ENCODE measurements at places on chromosomes 11 and 22.

DNA sequence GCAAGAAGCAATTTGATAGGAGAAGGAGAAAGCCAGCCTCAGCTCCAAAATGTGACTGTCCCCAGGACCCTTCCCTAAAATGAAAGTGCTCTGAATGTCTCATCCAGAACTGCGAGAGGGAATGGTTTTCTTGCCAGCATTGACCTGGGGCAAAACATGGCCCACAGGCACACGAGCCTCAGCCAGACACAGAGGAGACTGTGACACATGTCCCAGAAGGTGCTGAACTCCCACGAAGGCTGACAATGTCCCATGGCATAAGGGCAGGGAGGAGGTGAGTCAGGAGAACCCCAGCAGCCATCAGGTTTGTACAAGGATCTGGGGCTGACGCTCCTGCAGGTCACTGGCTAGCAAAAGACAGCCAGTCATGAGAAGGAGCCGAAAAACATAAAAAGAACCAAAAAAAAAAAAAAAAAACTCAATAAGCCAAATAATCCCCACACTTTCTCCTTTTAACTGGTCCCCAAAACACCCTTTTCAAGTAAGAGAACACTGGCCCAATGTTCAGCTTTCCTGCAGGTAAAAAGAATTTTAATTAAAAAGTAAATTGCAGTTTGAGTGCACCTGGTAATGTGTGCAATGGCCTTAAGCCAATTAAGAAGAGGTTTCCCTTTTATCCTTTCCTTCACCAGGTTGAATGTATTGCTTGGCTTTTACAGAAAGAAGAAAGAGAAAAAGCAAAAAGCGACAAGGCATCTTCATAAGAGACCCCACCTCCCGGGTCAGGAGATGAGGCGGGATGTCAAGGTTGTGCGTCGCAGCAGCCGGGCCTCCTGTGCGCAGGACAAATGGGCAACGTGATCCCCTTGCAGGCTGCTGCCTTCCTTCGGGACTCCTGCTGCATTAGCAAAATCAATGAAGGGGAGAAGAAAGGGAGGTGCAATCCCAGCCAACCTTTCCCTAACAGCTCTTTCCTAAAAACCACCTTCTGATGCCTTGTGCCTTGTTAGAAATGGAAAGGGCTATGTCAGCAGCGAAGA is 43.6 kb downstream of the GALNT18 start:
- DNase-seq: no peak

GRCh38 chr11:18449251-18449650 is 6.4 kb upstream of the LDHAL6A start:
- no peak for DNase-seq

DNA sequence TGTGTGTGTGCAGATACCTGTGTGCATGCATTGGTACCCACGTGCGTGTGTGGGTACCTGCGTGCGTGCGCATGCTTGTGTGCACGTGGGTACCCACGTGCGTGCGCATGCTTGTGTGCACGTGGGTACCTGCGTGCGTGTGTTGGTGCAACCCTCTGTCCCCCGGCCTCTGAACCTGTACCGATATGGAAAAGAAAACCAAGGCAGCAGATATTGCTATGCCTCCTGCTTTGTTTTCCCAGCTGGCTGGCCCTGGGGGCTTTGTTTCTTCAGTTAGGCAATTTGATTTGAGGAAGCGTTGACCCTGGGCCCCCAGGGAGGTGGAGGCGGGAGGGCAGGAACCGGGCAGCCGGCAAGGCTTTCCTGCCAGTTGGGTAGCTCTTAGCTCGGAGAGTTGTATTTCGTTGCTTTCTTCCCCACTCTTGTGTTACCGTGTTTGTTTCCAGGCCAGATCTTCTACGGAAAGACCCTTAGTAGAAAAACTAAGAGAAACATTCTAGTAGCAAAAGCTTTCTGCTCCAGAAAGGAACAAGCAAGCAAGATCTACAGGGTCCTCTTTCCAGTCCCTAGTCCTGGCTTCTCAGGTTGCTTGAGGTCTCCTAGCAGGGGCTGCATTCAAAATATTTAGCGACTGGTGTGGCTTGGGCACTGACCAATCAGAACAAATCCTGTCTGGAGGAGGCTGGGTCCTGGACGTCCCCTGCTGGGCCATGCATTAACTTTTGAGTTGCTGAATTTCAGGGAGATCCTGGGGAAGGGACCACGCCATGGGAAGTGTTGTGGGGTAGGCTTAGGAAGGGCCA is 26.3 kb upstream of the SORL1-AS1 start:
- peak; percentile 81 for DNase-seq

- no peak for DNase-seq
Observed at GRCh38 chr22:36015155-36015810, 13.3 kb downstream of the RBFOX2 start.

DNA sequence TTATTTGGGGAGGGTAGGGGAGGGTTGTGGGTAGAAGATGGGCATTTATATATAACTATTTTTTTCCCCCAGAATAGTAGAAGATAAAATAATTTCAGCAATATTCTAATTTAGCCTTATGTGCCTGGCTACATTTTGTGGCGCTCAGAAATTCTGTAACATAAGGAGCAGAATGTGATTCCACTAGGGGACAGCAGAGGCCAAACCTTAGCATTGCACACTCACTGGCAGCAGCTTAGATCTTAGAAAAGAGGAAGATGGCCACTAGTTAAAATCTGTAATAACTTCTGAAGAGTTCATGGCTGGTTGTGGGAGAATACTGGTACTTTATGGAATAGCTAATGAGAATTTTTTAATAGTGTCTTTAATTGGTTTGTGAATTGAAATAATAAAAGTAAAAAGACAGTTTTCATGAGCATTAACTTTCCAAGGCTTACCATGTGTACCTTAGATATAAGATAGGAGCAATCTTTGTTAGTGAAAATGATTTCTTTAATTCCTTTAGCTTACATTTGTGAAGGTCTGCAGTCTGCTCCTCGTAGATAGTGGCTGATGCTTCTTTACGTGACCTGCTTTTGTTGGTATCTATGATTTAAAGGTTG is 33.1 kb downstream of the DDX10 start:
- peak; percentile 77 for DNase-seq

- no peak for DNase-seq
Observed at GRCh38 chr11:37141707-37142106, 543.7 kb upstream of the RAG2 start.

DNA sequence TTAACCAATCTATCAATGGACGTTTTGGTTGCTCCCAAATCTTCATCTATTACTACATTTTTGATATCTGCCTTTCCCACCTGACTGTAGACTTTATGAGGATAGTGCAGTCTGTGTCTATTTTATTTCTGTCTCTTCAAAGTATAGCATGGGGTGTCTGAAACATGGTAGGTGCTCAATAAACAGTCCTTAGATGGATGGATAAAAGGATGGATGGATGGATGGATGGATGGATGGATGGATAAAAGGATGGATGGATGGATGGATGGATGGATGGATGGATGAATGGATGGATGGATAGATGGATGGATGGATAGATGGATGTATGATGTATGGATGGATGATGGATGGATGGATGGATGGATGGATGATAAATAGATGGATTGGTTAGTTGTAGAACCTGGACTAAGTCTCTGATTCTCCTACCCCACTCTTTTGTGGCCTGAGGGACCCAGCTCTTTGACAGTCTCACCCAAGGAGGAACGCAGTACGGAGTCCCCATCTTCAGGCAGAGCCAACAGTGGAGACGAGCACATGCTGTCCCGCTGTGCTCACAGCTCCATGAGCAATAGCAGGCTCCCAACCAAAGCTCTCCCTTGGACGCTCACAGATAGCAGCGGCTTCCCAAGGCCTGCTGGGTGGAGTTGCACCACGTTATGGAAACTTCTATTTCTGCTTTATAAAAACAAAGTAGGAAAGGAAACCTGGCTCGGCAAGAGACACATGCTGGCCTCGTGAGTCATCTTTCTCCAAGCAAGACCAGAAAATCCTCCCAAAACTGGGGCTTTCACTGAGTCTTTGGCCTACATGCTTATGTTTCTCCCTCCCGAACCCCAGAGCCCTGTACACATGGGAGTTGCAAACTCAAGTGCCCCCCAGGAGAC is 448.0 kb downstream of the MIAT start:
- DNase-seq: no peak

- peak; percentile 62 for DNase-seq
Observed at GRCh38 chr11:65871811-65872548, 620 bp downstream of the EFEMP2 start.

- no peak for DNase-seq
Observed at GRCh38 chr11:17736579-17736893, 2.0 kb downstream of the KCNC1 start.

DNA sequence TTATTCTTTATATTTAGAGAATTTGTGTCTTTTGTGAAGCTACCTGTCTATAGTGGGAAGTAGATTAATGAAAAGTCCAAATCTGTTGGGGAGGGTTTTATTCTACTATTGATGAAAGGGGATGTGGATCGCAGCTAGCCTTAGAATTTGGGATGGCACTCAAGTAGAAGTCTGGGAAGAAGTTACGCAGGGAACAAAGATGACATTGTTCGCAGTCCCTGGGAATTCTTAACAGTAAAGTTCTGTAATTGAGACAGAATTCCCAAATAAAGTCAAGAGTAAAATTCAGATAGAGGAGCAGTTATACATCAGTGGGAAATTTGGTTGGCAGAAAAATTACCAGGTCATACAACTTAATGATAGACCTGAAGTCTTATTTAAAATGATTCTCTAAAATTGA is 64.1 kb downstream of the ATM start:
- no peak for DNase-seq

- no peak for DNase-seq
Observed at GRCh38 chr11:2108675-2109491, 30.3 kb downstream of the IGF2 start.

DNA sequence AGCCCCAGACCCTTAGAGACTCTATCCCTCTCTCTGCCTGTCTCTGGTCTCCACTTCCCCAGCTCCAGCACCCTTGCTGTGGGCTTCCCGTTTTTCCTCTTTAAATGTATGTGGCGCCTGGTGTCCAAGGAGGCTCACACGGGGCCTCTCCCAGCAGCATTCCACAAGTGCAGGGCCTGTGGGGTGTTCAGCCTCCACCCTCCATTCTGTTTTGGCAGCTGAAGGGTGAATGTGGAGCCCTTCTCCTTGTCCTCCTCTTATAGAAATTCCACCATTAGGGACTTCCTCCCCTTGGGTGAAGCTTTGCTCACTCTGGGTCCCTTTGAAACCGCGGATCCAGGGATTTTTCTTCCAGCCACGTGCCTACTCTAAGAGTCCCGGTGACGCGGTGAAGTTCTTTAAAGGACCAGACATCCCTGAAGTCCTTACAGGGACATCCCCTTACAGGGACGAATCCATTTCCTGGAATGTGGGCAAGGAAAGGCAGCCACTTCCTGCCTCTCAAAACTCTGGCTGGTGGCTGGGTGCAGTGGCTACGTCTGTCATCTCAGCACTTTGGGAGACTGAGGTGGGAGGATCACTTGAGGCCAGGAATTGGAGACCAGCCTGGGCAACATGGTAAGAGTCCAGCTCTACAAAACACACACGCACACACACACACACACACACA is 1.6 kb upstream of the TSPAN18 start:
- peak; percentile 50 for DNase-seq

- DNase-seq: no peak
Observed at GRCh38 chr11:78653294-78653909, 78.7 kb upstream of the NARS2 start.

GRCh38 chr11:8604078-8604723 is 10.2 kb upstream of the STK33 start:
- DNase-seq: peak; percentile 85

DNA sequence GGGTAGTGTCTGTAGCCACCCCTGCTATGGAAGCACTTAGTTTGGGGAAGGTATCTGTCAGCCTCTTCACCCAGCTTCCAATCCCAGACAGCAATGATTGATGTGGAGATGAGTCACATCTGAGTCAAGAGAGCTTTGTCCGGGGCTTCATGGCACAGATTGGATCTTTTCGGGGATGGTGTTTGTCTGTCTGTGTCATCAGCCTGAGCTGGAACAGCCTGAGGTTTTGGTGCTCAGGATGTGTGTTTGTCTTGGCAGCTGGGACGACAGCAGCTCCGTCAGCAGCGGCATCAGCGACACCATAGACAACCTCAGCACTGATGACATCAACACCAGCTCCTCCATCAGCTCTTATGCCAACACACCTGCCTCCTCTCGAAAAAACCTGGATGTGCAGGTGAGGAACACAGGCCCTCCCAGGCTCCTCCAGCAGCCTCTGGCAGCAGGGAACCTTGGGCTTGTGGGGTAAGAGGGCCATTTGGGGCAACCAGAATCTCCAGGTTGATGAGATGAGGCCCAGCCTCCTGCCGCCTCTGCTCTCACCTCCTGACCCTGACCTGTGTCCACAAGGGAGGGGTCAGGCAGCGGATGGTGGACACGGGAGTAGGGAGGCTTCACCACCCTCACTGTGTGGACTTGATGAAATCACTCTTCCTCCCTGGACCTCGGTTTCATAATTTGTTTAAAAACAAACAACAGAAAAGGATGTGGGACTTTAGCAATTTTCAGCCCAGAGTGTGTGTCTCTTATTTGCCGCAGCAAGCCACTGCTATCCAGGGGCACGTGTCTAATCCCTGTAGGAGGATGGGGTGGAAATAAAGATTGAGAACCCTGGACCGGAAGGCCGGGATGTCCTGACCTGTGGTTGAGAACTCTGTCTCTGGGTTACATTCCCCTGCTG is 124.3 kb downstream of the DBX1 start:
- no peak for DNase-seq

DNA sequence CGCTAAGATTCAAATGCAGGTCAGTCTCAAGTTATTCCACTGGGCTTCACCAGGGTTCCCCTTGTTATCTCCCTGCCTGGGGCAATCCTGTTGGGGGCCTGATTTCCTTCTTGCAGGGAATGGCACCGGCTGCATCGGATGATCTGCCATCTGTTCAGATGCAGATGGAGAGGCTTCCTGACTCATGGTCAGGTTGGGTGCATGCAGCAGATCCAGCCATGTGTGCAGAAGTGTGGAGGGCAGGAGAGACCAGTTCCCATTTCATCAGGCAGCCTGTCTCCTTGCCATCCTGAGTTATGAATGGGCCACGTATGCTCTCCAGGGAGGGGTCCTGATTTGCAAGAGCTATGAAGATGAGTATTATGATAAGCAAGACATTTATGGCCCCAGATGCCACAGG is 161.2 kb upstream of the PLET1 start:
- no peak for DNase-seq

DNA sequence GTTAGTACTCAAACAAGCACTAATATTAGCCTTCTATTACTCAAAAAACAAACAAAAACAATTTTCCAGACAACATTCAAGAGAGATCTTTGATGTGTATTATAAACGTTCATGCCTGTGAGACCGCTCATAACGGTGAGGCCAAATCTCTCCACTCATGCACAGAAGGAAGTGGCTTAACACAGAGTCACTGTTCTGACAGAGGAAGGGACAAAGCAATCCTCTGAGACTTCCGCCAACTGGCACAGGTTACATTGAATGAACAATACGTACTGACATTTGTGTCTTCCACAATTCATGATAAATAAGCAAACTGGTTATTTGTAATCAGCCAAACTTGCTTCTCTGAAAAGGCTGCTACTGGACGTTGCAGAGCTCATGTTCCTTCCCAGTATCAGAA is 30.5 kb downstream of the CHKA start:
- DNase-seq: no peak

GRCh38 chr22:24441406-24442351 is 14.3 kb downstream of the ADORA2A start:
- no peak for DNase-seq

GRCh38 chr11:110776081-110776480 is 63.8 kb upstream of the ARHGAP20 start:
- no peak for DNase-seq

GRCh38 chr22:45692549-45692948 is 20.9 kb downstream of the ATXN10 start:
- DNase-seq: no peak
